ENCODE measurements at places on chromosomes 5 and 9. TPM values are rescaled to one million over a fixed set of nuclear protein-coding genes. Genes with fewer than 3 reads are reported as not detected.

DNA sequence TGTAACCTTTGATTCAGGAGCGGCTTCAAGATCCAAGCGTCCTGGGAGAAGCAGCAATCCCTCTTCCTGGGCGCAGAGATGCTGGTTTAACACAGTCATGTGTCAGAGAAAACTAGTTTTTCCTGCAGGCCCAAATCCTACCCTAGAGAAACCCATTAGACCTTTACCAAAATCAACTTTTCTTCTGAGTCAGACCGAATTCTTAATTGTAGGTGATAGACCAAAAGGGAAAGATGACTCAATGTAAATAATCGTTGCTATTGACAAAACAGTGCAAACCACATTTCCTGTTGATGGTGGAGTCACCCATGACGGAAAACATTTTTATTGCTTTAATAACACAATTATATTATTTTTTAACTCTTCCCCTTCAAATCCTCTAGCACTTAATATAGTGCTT is 40.1 kb downstream of the SLC1A1 start:
- peak overlapping the region; percentile 67 for H3K27ac ChIP-seq
- H3K36me3 ChIP-seq = no peaks in the 10 kb centered on the region
- no peak overlapping the region for H3K4me3 ChIP-seq
- H3K4me1 ChIP-seq = peaks cover 9% of the 10 kb centered on the region

- H3K36me3 ChIP-seq = peaks cover 5% of the 10 kb centered on the region
- H3K4me1 ChIP-seq = no peaks in the 10 kb centered on the region
- no peak for ATAC-seq
- no peak overlapping the region for H3K27ac ChIP-seq
- H3K4me3 ChIP-seq = no peak overlapping the region
These were observed 129.4 kb upstream of the GPR151 start for GRCh38 chr5:146645342-146645741.

DNA sequence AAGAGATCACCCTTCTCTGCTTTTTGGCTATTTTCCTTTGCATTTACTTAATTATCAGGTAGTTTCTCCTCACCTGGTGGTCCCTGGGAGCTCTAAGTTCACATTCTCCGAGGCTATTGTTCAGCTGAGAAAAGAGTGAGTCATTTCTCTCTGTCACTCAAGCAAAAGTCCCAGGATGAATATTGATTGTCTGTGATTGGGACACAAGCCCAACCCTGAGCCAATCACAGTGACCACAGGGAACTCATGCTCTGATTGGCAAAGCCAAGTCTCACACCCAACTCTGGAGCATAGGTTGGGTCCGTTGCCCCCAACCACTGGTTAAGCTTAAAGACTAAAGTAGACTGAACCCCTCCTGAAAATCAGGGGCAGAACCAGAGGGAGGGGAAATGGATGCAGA is 27.8 kb upstream of the FAT2 start:
- H3K36me3 ChIP-seq = no peaks in the 10 kb centered on the region
- peaks cover 8% of the 10 kb centered on the region for H3K4me1 ChIP-seq
- no peak overlapping the region for H3K4me3 ChIP-seq
- H3K27ac ChIP-seq = no peak overlapping the region

DNA sequence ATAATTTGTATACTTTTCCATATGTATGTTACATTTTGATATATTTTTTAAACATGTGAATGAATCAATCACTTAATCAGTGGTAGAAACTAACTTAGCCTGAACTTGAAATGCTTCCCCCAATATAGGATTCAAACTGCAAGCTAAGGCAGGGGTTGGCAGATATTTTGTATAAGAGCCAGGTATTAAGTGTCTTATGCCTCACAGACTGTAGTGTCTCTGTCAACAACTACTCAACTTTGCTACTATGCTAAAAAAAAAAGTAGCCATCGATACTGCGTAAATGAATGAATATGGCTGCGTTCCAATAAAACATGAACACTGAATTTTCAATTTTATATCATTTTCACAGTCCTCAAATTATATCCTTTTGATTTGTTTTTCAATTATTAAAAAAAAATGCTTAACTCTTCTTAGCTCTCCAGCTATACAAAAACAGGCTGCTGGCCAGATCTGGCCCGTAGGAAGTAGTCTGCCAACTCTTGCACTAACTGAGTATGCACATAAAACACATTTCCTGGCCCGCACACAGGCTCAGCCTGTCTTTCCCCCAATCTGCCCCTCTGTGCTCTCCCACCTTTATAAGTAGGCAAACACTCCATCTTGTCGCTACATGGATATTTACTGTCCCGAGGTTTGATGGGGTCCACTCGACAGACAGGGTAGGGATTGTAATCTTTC is 91.8 kb downstream of the SAXO1 start:
- no peak overlapping the region for H3K27ac ChIP-seq
- no peak for ATAC-seq
- no peak overlapping the region for H3K4me3 ChIP-seq
- H3K36me3 ChIP-seq = no peaks in the 10 kb centered on the region
- H3K4me1 ChIP-seq = no peaks in the 10 kb centered on the region

DNA sequence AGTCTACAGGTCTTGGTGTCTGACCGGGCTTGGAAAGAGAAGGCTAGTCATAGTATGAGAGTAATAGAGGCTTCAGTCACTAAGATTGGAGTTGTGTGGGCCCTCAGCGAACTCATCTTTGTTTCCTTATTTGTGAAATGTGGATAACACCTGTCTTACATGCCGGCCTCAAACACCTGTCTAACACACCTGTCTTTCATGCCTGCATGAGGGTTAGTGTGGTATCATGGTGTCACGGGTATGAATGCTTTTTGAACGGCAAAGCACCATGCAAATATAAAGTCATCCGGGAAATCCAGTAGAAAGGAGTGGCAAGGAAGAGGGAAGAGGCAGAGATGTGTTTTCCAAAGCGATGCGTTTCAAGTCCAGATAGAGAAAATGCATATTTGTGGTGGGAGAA is 25.5 kb downstream of the GRAMD2B start:
- H3K27ac ChIP-seq = peak overlapping the region; percentile 65
- peaks cover 7% of the 10 kb centered on the region for H3K36me3 ChIP-seq
- ATAC-seq = no peak
- H3K27me3 ChIP-seq = no peaks in the 10 kb centered on the region
- H3K4me1 ChIP-seq = peaks cover 53% of the 10 kb centered on the region

PCAT7 gene
- total RNA-seq = not detected

Measured in activated T-helper 17 cell treated with anti-CD3 and anti-CD28 coated beads, Interleukin-2, amount 50 U/mL, for 72 hours (primary cell).